Left renal pelvis (tissue), 4 donors: ENCODE measurements at places on chromosomes 2 and 18. TPM values are rescaled to one million over a fixed set of nuclear protein-coding genes. Genes with fewer than 3 reads are reported as not detected.

GRCh38 chr2:200765139-200765951 is 46.4 kb upstream of the BZW1 start:
- no peak for DNase-seq

The CDH19 gene
- 0.14 TPM for polyA plus RNA-seq

DNA sequence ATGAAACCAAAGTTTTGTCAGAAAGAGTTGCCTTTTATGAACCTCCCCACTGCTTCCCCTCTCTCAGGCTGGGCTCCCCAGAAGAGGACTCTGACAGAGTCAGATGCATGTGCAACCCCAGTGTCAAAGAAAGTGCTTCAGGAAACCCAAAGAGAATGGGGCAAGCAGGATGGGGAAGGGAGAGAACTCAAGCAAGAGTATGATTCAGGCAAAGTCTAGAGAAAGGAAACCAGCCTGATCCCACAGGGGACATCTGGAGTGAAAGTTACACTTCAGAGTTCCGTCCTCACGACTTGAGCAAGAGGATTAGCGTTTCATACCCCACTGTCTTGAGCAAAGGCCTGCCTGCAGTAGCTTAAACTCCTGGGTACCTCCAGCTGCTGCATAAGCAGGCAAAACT is 51.8 kb upstream of the EPC2 start:
- no peak for DNase-seq

The IL1A gene
- polyA plus RNA-seq: 0.10 TPM

The CYP27C1 gene
- polyA plus RNA-seq: 7.0 TPM

GRCh38 chr2:50723286-50723938 is 308.5 kb downstream of the NRXN1 start:
- DNase-seq: no peak

DNA sequence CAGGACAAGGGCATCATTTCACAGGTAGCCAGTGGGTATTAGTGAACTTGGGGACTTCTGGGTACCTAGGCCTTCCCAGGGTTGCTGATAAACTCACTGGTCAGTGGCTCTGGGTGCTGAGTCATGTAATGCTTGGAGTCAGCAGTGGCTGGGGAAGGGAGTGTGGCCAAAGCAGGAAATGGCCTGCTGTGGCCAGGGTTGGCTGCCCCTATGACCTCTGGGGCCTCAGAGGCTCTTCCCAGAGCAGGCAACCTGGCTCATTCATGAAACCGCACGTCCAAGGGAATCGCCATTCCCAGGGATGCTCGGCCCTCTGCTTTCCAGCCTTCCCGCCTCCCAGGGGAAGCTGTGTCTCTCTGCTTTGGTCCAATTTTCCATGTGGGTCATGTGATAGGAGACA is 294.9 kb downstream of the DYSF start:
- DNase-seq: no peak

DNA sequence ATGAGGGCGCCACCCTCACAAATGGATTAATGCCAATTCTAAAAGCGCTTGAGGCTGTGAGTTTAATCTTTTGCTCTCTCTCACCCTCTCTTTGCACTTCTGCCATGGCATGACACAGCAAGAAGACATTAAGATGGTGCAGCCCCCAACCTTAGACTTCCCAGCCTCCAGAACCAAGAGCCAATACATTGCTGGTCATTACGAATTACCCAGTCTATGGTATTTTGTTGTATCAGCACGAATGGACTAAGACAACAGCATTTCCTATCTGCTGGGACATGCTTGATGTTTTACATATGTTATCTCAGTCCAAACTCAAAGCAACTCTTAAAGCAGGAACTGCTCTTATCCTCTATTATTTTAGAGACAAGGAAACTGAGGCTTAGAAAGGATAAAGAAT is 222.9 kb downstream of the STK39 start:
- no peak for DNase-seq

DNA sequence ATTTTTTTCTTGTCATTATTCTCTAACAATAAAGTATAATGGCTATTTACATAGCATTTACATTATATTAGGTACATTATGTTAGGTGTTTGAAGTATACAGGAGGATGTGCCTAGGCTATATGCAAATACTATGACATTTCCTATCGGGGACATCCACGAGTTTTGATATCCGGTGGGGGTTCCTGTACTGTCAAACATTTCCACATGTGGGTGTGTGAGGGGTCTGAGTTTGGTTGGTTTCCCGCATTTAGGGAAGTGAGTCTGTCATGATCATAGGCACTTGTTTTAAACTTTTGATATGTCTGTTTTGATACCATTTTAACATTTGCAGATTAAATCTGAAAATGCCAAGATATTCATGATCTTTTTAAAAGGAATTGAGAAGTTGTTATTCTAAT is 76.0 kb downstream of the CEP192 start:
- no peak for DNase-seq

The GALNT14 gene
- 4.9 TPM for polyA plus RNA-seq

GRCh38 chr2:108920-109809 is 62.9 kb upstream of the FAM110C start:
- no peak for DNase-seq

GRCh38 chr2:121955872-121956271 is 200.4 kb downstream of the TSN start:
- DNase-seq: no peak

The CCDC150 gene
- polyA plus RNA-seq: 6.6 TPM

DNA sequence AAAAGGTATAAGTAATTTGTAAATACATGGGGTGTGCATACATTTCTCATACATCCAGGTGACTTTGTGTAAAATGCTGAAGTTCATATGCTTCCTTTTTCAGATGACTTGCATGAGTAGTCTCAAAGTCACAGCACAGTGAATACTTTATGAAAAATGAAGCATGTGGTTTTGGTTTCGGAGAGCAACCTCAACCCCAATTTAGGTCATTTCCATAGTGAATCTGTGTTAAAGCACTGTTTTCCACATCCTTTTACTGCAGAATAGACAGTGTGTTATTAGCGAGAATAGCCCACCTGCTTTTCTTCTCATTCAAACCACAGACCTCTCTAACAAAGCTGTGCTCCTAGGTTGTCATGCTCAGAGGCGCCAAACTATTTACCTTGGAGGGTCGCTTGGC is 204.4 kb upstream of the RASGRP3 start:
- DNase-seq: no peak

DNA sequence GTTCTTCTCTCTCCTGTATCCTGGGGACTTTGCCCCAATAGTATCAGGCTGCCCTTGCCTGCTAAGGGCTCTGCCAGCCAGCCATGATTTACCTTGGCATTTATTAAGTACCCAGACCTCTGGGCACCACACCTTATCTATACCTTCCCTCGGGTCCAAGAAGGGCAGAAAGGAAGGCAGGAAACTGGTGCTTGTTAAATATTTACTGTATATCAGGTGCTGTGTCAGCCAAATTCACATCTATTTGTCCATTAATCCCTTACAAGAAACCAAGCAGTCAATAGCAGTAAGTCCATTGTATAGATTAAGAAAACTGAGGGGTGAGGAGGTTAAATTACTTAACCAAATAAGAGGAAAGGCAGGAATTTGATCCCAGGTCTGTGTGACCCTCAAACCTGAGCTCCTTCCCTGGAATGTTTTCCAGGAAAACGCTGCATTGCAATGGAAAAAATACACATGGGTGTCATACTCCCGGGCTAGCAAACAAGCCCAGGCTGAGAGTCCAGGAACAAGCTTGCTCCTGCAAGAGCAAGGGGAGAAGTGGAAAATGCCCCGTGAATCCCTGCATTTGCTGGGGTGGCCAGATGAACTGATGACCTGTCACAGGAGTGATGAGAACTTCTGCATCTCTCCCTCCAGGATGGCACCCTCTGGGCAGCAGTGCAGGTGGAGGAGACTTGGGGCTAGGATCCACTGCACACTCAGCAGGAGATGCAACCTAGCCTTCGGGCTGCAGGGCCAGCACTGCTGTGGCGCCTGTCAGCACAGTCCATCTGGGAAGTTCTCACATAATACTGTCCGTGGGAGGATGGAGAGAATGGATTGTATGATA is 30.4 kb downstream of the CIB4 start:
- DNase-seq: no peak

DNA sequence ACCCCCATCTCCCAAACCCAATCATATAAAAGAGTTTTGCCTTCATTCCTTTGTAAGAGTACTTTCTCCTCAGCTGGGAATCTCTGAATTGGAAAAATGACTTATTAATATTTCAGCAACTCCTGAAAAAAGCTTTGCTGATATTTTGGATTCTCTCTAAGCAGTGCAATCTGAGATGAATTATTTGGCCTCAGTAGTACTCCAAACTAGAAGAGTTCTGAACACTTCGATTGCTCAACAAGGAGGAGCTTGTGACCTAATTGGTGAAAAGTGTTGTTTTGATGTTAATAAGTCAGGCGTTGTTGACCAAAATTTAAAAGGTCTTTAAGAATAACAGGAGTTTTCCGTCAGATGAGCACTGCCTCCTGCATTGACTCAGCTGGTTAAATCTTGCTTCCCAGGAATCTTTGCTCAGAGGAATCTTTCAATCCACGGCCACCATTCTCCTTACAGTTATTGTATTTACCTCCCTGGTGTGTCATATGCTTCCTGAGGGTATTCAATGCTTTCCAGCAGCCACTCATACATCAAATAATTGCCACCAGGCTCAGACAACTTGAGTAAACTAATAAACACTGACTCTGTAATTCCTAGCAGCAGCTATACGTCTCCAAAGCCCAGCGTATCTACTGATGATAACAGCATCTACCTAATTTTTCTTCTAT is 24.5 kb upstream of the LIPG start:
- no peak for DNase-seq

- DNase-seq: no peak
These were observed 44.7 kb downstream of the ANKRD44 start for GRCh38 chr2:197265924-197266323.

DNA sequence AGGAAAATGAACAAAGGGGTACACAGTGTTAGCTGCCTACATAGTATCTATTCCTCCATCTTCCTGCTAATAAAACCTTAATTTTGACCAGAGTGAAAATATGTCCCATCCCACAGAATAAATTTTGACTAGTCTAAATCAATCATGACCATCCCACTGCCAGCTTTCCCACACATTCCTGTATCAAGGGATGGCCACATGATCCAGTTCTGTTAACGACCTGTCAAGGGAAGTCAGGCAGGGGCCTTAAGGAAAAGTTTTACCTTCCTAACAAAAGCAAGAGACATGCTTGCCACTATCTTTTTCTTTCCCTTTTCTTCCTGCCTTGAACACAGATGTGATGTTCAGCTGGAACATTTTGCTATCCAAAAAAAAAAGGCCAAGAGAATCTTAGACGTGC is 185.0 kb upstream of the CHAC2 start:
- no peak for DNase-seq

The NT5DC4 gene
- not detected for polyA plus RNA-seq

DNA sequence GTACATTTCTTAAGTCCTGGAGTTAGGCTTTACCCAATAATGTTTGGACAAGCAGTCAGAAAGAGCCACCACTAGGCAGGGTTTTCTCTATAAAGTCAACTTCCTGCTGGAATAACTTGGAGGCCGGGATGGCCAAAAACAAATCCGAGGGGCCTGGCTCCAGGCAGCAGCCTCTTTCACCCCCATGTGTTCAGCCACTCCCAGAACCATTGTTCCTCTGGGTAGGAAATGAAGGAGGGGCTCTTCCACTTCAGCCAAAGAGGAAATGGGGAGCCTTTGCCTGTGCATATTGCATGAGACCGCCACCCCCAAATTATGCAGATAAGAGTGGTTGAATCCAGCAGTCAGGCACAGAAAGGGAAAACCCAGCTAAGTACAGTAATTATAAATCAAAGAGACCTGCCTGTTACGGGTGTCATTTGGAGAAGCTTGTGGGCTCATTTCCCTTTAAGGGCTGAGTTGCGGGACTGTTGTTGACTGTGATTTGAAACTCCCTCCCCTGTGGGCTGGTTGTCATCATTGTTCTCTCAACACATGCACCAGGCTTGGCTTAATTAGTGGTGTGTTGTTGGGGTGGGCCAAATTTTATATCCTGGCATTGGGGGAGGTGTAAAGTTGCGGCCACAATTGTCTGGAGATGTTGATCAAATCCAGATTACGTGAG is 212.8 kb upstream of the SOX11 start:
- DNase-seq: no peak

DNA sequence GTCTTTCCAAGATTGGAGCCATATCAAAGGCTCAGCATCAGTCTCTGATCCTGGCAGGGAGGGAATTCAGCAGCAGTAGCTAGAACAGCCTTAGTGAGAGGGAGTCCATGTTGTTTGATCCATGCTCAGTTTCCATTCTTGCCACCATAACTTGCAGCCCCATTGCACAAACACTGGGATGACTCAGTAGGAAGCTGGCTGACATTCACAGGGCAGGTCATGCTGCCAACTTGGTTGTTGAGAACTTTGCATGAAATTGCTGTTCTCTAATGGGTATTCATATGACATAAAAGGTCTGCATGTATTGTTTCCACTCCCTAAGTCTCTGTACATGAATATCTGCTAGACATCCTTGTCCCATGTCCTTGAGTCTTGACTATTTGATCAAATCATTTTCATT is 29.9 kb upstream of the STAT4 start:
- DNase-seq: no peak

The KCNG2 gene
- 0.40 TPM for polyA plus RNA-seq

The UPP2 gene
- polyA plus RNA-seq: 2.9 TPM

The TEKT4 gene
- not detected for polyA plus RNA-seq

- no peak for DNase-seq
These were observed 23.8 kb upstream of the ASPRV1 start for GRCh38 chr2:69985216-69985615.

DNA sequence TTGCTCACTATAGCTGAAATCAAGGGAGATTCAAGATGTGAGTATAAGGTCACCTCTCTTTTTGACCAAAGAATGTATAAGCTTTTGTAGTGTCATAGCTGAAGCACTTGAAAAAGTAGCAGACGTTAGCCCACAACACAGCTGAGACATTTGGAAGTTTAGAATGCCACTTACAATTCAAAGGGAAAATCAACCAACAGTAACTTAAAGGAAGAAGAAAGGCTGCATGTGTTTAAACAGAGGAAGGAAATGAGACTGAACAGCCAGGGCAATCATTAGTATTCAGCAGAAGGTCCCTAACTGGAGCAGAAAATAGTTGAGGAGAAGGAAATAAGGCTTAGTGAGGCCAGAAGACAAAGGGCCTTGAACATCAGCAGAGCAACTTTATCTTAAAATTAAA is 23.5 kb upstream of the SCG2 start:
- no peak for DNase-seq

The AQP12B gene
- 0.17 TPM for polyA plus RNA-seq

DNA sequence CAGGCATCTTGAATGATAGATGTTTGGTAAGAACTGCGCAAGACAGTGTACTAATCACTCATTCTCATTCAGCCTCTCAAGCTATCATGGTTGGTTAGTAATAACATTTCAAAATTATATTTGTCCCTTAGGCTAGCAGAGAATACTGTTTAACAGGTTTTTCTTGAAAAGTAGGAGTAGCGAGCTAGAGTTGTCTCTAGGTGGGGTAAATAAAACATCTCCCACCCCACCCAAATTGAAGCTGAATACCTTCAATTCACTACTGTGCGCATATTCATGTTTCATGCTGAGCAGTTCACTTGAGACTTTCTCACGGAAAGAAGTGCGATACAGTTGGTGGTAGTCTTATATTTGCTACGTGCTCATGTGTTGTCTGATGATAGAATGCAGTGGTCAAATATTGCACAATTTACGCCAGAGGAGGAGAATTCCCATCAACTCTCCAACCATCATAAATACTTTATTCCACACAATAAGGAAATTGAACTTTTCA is 49.3 kb downstream of the NEDD4L start:
- DNase-seq: no peak

- no peak for DNase-seq
These were observed 8.8 kb upstream of the GPR148 start for GRCh38 chr2:130720036-130720435.
